ENCODE measurements at places on chromosomes 5 and 9.

GRCh38 chr5:67875601-67876000 lies 340.0 kb upstream of the PIK3R1 start:
- no peak for DNase-seq

GRCh38 chr5:150190503-150190979 lies 679 bp downstream of the SLC6A7 start:
- DNase-seq: no peak

- no peak for DNase-seq
Observed at GRCh38 chr5:74562122-74562521, 78.4 kb downstream of the ENC1 start.

DNA sequence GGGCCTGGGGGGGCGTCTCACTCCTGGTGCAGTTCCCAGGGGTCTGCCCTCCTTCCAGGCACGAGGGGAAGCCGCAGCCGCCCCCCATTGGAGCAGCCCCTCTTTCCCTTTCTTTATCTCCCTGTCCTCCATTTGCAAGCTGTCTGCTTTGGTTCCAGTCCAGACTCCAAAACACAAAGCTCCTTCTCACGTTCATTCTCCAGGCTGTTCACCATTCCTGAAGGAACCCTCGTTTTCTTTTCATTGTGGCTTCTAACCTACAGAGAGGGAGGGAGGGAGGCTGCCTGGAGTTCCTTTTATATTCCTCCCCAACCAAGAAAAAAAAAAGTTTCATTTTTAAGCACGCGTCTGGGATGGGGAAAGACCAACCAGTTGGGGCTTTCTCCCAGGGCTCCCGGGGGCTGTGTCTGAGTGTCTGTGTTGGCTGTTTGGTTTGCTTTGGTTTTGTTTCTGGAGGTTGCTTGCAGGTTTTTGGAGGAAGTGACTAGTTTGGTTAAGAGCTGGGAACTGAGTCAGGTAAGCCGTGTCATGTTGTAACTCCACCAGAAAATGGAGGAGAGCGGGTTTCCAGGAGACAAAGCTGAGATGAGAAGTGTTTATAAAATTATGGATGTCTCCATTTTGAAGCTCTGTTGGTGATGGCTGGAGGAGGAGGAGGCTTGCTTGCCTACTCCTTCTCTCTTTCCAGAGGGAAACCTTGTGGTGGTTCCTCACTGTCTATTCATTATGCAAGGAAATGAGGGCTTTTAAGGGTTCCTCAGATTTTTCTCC lies 1.6 kb downstream of the ZNF462 start:
- no peak for DNase-seq

DNA sequence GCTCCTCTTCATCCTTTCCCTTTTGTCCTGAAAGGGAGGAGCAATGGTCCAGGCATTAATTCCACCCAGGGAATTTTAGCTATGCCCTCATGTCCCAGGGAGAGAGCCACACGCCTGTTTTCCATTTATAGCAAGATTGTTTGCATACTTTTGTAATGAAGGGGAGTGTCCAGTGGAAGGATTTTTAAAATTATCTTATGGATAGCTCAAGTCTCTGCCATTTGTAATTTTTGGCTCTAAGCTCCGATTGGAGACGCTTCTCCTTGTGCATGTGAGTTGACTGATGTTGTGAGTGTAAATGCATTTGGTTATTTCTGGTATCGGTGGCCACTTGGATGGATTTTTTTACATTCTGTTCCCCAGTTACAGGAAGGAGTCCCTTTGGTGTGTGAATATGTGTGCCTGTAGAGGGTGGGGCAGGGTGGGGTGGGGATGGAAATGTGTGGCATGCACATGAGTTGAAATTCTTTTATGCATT lies 7.2 kb upstream of the RPL26L1 start:
- no peak for DNase-seq

DNA sequence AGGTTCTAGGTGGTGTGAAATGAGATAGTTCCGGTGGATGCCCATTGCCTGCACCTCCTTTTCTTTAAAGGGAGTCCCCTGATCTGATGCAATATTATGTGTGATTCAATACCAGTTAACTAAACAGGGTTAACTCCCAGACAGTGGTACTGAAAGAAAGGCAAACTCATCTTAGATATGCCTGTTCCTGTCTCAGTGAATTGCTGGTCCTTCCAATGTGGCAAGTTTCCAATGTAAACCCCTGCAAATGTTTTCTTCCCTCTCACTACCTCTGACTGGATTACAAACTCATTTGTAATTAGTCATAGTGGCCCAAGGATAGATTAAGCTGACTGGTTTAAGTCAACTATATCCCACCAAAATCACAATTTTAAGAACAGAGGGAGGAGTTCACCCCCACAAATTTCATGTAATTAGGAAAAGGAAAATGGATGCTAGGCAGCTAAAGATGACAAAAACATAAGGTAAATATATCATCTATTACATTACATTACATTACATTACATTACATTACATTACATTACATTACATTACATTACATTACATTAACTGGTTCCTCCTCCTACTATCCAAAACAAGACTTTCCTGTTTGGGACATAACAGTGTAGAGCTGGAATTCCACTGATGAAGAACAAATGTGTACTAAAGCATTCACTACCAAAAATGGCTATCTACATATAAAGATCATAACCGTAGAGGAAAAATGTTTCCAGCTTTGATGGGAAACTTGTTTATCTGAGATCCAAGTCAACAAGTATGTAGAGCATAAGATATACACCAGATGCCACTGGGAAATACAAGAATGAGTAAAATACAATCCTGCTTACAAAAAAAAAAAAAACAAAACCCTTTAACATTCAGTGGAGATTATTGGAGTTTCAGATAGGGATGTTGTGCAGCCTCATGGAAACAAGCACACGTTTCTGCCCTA lies 121.5 kb upstream of the SNX2 start:
- no peak for DNase-seq

- peak; percentile 78 for DNase-seq
Observed at GRCh38 chr5:51652980-51653379, 269.7 kb downstream of the ISL1 start.

DNA sequence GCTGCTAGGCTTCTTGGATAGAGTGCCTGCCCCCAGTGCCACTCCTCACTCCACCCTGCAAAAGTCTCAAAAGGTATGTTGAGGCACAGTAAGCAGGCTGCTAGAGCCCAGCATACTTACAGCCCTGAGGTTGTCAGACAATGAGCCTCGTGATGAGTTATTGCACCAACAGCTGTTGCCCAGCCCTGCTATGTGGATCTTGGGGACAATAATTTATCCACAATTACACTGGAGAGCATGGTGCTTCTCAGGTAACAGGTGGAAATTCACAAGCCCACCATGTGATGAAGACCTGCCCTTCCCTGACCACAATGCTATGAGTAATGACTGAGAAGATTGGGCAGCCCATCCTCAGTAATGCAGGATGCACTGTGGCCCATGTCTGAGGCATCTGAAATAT lies 36.5 kb downstream of the KCNIP1 start:
- no peak for DNase-seq

- no peak for DNase-seq
Observed at GRCh38 chr9:123400926-123401503, 45.0 kb downstream of the CRB2 start.

DNA sequence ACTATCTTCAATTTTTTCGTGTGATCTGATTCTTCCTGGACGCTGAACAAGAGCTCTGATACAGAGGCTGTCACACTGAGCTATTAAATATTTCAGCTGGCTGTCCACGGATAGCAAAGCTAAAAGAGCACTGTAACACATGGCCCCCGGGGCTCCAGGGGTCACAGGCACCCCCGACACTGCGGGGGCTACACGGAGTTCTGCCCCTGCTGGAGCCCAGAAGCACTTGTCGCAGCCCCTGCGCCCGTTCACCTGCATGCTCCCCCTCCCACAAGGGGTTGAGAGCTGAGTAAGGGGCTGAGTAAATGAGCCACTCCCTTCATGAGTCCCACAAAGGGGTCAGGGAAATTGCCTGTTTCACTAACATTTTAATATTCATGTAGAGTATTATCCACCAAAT lies 316.3 kb downstream of the TMEM167A start:
- no peak for DNase-seq

GRCh38 chr5:55177078-55177477 lies 4.1 kb upstream of the CDC20B start:
- no peak for DNase-seq

DNA sequence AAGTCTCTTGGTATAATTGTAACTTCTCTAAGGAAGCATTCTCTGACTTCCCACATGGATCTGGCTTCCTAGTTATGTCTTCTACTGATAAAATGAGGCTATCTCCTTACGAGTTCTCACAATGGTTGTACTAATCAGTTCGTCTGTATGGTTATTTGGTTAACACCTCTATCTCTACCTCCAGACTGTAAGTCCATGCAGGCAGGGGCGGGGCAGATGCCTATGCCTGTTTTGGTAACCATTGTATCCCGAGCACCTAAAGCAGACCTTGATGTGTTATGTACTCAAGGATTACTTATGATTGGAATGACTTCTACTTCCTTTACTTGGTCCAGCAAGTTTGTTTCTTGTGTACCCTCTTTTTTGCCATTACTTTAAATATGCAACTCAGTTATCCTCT lies 125.0 kb upstream of the PITX1 start:
- no peak for DNase-seq

DNA sequence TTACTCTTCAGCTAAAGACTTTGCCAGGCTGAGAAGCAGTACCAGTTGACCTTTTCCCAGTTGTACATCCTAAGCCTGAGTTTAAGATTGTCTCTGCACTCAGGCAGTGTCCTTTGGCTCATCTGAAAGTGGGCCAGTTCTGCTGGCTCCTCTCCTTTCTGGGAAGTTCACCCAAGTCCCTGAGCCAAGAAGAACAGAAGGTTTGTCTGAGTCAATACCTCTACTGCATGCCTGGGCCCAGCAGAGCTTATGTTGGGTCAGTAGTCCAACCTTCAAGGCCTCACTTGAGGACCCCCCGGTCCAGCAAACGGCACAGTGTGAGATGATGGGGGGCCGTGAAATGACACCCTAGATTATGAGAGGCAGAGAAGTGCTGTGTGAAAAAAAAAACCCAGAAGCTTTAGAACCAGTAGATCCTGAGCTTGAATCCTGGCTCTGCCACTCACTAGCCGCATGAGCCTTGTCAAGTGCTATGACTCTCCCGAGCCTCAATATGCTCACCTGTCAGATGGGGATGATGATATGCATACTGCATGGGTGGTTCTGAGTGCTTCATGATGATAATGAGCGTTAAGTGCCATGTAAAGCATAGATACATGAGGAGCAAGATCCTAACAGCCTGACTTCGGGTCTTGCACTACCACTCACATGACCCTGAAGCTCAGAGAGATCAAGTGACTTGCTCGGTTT lies 156.0 kb downstream of the MACROH2A1 start:
- DNase-seq: no peak

- DNase-seq: no peak
Observed at GRCh38 chr5:9781275-9781674, 151.1 kb upstream of the TAS2R1 start.

GRCh38 chr5:92518318-92518904 lies 1062.6 kb downstream of the NR2F1-AS1 start:
- DNase-seq: peak; percentile 43

DNA sequence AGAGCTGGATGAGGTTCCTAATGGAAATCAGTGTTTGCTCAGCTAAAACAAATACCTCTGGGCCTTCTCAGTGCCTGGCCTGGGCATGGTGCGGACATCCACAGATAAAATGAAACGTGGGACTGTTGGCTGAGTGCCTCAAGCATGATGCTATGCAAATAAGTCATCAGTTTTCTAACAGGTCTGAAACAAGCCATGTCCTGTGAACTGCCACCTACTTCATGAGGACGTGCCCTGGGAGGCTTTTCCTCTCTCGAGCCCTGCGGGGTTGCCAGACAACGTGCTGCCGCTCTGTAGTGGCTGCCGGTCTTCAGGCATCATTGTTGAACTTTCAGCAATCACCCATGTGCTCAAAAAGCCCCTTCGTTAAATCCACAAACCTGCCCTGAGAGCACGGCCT lies 240.4 kb upstream of the IRX2 start:
- no peak for DNase-seq

DNA sequence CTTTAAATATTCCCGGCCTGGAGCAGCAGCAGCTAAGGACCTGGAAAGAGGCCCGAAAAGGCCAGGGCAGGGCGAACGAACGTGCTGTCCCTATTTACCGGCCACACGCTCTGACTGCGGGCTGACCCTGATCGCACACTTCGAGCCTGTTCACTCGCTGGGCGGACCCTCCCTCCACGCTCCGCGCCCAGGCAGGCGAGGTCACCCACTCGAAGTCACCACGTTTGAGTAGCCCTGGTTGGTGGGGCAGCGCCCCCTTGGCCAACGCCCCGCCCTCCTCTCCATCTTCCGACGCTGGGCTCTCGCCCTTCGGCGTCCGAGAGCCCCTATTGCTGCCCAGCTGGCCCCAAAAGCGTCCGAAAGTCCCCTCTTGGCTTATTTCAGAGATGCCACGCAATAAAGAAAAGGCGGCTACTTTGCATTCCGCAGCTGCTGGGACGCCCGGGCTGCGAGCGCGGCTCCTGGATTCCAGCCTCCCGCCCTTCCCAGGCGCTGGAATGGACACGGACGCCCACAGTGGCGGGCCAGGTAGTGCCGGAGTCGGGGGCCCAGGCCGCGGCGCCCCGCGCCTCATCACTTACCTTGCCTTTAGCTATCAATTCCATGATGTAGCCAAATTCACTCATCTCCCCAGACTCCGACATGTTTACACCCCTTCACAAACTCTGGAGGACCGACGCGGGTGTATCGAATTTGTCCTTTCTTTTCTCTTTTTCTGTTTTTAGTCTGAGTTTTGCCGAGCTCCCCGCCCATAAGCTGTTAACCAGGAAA lies 9.9 kb upstream of the TRIM36 start:
- no peak for DNase-seq

- no peak for DNase-seq
Observed at GRCh38 chr9:125189011-125189360, 617 bp downstream of the PPP6C start.

- no peak for DNase-seq
Observed at GRCh38 chr9:94630833-94631232, 8.5 kb downstream of the FBP1 start.

GRCh38 chr9:78786794-78787193 lies 489.9 kb downstream of the PSAT1 start:
- peak; percentile 25 for DNase-seq

DNA sequence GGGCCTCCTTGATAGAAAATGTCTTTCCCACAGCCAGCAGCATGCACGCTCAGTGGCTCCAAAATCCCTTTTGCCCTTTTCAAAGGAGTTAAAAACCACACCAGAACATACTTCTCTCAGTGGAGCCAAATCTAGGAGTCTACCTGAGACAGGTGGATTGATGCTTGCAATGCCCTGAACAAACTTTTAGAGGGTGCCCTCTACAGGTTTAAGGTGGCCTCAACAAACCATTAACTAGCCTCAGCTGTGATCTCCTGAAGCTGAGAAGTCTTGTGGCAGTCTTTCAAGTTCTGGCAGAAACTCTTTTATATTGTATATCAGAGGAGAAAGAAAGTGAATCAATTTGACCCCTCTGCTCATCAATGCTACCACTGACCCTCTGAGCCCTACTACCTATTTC lies 125.4 kb downstream of the MED27 start:
- no peak for DNase-seq

DNA sequence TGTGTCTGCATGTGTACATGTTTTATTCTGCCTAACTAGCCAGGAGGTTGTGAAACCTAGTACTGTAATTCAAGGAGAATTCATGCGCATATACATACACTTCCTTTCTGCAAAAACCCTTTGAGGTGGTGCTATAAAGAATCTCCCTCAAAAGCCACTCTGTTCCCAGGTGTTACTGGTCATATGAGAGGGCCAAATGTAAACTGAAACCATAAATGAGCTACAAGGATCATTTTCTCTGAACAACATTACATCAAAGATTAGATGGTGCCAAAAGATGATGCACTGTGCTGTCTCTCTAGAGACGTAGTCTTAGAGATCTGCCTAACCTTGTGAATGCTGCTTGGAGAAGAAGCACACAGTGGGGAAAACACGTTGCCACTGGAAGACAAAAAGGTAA lies 15.7 kb downstream of the NREP start:
- DNase-seq: no peak

- DNase-seq: no peak
Observed at GRCh38 chr5:135697251-135697958, 118.6 kb upstream of the CXCL14 start.

Data from epithelial cell of proximal tubule (primary cell).